ENCODE measurements at places on chromosomes 5 and 9.
A peak's percentile ranks its signal among the peaks of the same experiment; 100 is the strongest.

DNA sequence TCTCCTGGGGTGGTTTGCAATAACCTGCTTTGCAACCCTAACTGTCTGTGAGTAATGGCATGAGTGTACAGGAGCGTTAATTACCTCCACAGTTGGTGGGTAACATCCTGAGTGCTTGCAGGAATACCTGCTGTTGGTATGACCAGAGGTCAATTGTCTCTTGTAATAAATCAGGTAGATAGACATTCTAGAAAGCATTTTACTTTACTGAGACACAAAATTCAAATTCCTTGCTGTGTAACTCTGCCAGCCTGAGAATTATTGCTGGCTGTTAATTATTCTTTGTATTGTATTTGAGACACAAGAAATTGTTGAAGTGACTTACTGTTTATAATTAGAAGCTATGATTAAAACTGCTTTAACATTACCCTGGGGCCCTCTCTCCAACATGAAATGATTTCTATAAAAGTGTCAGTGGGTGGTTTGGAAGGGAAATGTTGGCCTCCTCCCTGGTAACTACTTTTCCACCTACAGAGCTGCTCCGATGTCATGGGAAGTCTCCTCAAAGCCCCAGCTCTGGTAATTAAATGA lies 150.8 kb upstream of the ADCY2 start:
- DNase-seq: no peak

DNA sequence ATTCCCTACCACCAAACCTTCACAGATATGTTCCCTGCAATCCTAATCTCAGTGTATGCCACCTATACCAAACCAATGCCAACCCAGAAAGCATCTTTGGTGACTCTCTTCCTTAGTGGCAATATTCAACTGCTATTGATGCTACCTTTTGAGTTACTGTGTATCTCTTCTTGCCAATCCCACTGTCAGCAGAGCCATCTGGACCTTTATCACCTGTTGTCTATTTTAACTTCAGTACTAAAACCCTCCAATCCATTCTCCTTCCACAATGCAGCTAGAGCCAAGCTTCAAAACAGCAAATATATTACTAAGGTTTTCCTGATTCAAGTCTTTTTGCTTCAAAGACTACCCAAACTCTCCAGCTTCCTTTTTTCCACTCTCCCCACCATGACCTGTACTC lies 777.2 kb upstream of the DMAC1 start:
- DNase-seq: no peak

- DNase-seq: no peak
Observed at GRCh38 chr5:157993986-157994691, 135.2 kb upstream of the CLINT1 start.

DNA sequence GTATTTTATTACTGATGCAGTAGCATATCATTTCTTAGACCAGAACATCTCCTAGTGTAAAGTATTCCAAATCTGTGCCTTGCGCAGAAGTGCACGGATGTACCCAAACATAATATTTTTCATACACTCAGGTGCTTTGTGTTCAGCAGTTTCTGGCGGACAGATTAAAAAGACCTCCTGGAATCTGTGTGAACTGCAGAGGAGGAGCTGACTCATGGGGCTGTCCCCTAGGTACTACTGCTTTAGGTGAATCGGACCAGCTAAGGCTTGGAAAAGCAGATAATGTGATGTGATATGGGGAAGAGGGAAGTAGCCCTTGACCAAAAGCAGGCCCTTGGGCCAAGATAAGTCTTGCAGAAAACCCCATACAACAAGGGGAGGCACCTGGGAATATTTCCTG lies 310.1 kb downstream of the PLK2 start:
- no peak for DNase-seq

DNA sequence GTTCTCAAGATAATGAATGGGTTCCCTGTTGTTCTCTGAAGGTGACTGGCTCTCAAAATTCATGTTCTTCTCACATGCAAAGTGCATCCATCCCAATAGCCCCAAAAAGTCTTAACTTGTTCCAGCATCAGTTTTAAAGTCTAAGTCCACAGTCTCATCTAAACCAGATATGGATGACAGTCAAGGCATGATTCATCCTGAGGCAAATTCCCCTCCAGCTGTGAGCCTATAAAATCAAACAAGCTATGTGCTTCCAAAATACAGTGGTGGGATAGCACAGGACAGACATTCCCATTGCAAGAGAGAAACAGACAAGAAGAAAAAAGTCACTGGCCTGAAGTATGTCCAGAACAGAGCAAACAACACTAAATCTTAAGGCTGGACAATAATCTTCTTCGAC lies 25.4 kb downstream of the FBXO10 start:
- no peak for DNase-seq

GRCh38 chr9:123550012-123550411 lies 194.0 kb downstream of the CRB2 start:
- DNase-seq: no peak

DNA sequence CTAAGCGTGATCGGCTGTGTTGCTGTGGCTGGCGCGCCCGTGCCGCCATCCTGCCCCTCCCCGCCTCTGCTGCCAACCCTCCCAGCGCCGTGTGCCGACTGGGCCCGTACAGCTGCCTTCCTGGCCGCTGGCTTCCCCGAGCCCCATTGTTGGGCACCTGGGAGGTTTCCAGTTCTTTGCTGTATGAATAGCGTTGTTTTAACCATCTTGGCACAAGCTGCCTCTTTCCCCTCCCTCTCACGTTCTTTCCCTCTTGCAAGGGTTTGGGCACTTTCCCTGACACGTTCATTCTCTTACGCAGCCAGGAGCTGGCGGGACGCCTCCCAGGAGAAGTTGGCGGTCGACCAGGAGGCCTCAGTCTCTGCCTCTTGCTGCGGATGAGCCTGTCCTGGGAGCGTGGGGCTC lies 43.1 kb upstream of the RXRA start:
- DNase-seq: peak; percentile 79

- DNase-seq: no peak
Observed at GRCh38 chr9:35519692-35520363, 29.9 kb downstream of the RUSC2 start.

DNA sequence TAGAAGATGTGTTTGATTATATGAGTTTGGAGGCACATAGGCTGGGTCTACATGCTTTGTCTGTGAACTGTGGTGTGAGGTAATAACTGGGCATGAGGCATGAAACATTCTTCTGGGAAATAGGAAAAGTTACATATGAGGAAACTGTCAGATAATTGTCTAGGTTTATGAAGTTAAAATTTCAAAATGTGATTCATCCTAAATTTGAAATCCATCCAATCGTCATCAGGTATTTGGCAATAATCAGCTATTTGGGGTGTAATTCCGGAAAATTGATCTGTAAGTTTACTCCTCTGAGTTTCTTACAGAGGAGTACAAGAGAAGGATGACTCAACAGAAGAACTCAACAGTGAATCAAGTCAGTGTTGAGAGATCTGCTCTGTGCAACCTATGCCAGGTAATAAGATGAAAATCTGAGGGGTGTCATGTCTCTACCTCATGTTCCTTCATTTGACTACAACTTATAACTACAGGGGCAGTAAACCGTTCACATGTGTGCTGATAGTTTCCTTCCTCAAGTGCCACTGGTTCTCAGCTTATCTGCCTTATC lies 1171.6 kb upstream of the CDH18 start:
- DNase-seq: no peak

DNA sequence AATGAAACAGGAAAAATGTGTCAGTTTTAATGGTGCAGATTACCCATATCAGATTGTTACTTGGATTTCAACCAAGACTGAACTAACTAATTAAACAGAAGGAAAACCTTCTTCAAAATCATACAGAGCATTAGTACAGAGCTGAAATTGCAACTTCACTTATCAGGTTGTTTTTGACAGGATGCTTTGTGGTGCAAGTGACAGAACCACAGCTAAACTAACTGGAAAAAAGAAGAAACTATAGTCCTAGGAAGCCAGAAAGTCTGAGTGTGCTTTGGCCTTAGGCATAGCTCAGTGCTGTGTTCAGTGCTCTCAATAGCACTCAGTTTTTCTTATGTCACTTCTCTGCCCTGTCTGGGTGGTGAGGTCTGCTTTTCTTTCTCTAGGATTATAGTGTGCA lies 267.4 kb downstream of the CHSY3 start:
- DNase-seq: no peak

DNA sequence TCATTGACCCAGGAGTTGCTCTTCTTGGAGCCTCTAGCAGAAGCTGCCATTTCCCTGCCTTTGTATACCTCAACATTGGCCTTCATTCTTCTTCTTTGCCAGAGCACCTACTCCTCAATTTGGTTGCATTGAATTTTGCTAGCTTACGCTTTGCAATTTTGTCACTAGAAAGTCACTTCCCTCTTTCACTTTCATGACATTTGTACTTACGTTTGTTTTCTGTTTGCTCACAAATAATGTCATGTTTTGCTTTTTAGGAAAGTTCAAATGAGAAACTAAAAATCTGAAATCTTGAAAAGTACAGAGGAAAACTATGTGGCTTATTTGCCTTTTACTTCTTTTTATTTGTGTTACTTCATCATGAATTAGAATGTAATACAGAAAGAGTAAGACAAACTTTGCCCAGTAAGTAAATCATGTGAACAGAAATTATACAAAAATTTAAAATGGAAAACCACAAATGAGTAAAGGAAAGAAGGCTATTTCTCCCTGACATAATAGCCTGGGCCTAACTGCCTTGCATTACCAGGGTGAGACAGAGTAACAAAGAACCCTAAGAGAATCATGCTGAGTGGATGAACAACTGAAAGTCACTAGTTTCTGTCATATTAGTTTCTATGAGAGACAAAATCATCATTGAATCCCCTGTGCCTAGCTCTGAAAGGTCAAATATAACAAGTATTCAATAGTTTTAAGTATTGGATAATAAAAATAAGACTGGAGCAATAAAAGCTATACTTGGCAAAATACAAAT lies 7.4 kb upstream of the IFNA1 start:
- no peak for DNase-seq

- DNase-seq: no peak
Observed at GRCh38 chr9:113368348-113368981, 8.3 kb downstream of the HDHD3 start.

DNA sequence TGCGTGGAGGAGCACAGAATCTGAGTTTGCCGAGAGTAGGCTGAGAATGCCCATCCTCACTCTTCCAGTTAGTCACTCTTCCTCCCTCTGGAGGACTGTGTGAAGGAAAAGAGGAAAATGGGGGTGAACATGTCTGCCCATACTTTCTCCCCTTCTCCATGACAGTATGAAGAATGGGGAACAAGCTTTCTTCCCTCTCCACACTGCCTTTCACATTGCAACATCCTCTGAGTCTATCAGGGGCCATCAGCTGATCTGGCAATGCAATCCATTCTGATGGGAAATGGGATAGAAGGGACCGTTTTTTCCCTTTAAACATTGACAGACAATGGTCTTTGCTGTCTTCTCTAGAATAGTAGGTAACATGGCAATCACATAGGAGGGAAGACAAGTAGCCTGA lies 56.8 kb downstream of the UGCG start:
- no peak for DNase-seq

- DNase-seq: no peak
Observed at GRCh38 chr5:134051305-134051704, 46.5 kb upstream of the VDAC1 start.

GRCh38 chr9:37407468-37407867 lies 15.0 kb upstream of the GRHPR start:
- DNase-seq: no peak

DNA sequence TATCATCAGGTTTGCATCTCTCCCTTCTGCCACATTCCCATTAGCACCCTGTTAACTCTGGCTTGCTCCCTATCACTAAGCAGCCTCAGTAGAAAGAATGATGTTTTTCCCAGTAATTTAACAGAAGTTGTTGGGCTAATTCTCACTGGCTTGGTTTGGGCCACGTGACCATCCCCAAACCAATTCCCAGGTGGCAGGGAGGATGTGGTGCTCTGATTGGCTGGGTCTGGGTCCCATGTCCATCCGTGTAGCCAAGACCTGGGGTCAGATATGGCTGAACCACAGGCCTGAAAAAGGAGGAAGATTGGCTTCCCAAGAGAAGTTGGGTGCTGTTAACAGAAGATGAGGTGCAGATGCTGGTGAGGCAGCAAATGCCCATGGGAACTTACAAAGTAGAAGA lies 122.0 kb downstream of the BOD1 start:
- no peak for DNase-seq

GRCh38 chr9:80285326-80285725 lies 713.6 kb downstream of the TLE4 start:
- no peak for DNase-seq

- no peak for DNase-seq
Observed at GRCh38 chr5:914612-915011, 21.9 kb downstream of the TRIP13 start.

GRCh38 chr5:146697211-146697610 lies 181.2 kb upstream of the GPR151 start:
- no peak for DNase-seq

GRCh38 chr5:158414780-158415179 lies 555.8 kb upstream of the CLINT1 start:
- no peak for DNase-seq

- DNase-seq: no peak
Observed at GRCh38 chr9:32414856-32415255, 30.4 kb downstream of the ACO1 start.

GRCh38 chr5:177334155-177334551 lies 17.3 kb downstream of the LMAN2 start:
- DNase-seq: no peak

DNA sequence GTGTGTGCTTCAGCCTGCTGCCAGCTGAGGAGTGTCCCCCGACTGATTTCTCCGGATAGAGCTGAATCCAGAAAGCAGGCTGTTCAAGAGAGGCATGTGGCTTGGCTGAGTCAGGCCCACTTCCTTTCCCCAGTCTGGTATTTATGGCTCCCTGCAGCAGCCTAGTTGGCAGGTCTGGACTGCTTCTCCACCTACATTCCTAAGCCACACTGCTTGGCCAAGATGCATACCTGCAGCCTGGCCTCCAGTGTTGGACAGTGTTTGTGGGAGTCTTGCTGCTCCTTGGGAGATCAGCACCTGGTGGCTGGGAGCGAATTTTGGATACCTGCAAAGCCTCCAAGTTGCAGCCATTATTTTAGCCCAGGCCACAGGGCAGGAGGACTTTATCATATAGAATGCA lies 670.8 kb downstream of the ACTL7B start:
- no peak for DNase-seq

DNA sequence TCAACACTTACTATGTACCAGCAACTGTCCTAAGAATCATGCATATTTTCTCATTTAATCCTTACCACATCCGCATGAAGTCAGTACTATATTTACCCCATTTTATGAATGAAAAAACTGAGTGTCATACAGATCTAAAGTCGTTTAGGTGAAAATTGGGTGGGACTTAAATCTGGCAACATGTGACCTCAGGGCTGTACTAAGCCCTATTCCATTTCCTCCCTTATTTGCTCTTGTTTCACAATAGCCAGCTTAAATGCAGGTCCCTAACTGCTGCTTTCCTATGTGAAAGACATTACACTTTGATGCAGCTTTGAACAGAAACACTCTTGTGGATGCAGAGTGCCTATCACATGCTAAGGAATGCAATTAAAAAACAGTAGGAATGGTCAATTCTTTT lies 2.5 kb upstream of the RAB14 start:
- DNase-seq: no peak

GRCh38 chr5:82151662-82152061 lies 126.5 kb downstream of the RPS23 start:
- DNase-seq: no peak

GRCh38 chr5:147520450-147520849 lies 10.6 kb upstream of the DPYSL3 start:
- DNase-seq: no peak
